ENCODE measurements at places on chromosomes 7 and 10. TPM values are rescaled to one million over a fixed set of nuclear protein-coding genes. Genes with fewer than 3 reads are reported as not detected.
A peak's percentile ranks its signal among the peaks of the same experiment; 100 is the strongest.

The ZNF716 gene
- total RNA-seq, result not detected

DNA sequence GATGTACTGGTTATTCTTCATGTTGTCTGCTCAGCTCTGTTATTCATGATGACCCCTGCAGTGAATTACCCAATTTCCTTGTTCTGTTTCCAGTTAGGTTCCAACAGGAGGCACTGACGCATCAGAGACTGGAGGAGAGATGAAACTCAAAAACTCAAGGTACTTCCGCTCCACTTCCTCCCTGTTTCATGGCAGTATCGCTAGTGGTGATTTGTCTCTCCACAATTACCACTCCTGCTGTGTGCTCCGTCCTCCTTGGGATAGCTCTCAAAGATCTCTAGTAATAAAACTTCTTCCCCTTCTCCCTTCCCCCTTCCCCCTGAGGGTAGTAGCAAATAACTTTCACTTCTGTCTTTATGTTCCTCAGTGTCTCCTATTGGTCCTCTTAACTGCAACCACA is 107.4 kb upstream of the ABCB5 start:
- DNase-seq, result no peak

- no peak for DNase-seq
Measured at GRCh38 chr7:63065684-63066083, 933.0 kb upstream of the ZNF722 start.

DNA sequence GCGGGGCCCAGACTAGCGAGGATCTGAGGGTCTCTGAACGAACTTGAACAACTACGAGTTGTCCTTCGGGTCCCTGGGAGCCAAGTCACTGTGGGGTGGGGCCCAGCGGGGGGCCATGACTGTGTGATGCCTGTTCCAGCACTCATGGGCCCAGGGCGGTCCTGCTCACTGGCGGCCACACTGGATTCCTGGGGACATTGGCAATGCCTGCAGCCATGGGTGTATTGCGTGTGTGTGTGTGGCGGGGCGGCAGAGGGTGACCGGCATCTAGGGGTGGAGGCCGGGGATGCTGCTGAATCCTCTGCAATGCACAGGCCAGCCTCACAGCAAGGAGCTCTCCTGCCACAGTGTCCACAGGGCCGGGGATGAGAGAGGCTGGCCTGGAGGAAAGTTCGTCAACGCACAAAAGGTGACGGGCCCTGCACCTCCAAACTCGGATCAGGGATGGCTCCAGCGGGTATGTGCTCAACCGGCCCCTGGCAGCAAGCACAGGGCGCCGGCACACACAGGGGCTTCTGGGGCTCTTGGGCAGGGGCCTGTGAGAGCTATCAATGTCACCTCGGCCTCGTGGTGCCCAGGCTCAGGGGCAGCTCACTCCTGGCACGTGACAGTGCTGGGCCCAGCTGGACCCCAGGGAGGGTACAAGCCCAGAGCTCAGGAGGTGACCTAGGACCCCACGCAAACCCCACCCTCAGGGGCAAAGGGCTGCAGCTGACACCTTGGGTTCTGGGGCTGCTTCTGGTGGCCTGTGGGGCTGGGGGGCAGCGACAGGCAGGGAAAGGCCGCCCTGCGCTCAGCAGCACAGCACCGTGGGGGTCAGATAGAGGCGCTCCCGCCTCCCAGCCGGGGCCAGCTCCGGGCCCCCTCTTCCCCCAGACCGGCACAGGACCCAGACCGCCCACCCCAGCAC is 27.9 kb downstream of the PAPOLB start:
- DNase-seq, result peak; percentile 76

The KBTBD2 gene
- total RNA-seq, result 24.1 TPM

- no peak for DNase-seq
Measured at GRCh38 chr10:86698207-86698940, 30.1 kb downstream of the LDB3 start.

DNA sequence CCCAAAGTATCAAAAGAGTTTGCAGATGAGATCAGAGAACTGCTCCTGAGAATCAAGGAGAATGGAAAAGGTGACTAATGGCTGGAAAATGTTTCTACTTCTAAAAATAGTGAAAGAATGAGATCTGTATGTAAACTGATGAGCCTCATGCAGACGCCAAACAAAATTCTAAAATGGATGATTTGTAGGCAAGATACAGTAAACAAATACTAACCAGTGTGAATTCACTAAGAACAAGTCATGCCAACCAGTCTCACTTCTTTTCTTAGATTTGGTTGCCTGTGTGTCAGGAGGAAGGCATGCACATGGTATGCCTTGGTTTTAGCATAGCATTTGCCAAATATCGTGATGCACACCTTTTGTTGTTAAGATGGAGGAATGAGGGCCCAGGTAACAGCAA is 94.9 kb upstream of the PIK3CG start:
- no peak for DNase-seq

DNA sequence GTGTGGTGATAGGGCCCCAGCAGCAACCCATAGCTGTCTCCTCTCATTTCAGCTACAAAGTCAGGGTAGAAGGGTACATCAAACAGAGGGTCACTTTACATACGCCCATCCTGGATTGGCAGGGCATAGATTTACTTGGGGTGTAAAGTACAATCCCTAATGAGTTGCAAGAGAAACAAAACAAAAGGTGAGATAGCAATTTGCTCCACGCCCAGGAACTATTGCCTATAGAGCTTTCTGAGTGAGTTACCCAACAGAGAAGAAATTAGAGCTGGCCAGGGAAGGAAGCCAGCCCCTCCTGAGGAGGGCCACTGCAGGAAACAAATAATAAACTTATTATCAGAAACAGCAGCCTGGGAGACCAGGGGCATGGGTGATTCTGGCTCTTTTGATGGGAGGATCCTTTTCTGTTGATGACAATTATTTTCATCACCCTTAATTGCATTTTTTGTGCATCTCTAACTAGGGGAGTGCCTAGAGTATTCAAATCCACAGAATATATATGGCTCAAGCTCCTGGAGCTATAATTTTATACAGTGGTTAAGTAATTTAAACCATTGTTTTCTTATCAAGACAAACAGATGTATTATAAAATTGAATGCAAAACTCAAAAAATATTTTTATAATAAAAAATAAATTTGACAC is 47.4 kb downstream of the SLC26A5 start:
- DNase-seq, result no peak

- DNase-seq, result peak; percentile 95
Measured at GRCh38 chr7:73899731-73900142, 38.8 kb downstream of the TMEM270 start.

DNA sequence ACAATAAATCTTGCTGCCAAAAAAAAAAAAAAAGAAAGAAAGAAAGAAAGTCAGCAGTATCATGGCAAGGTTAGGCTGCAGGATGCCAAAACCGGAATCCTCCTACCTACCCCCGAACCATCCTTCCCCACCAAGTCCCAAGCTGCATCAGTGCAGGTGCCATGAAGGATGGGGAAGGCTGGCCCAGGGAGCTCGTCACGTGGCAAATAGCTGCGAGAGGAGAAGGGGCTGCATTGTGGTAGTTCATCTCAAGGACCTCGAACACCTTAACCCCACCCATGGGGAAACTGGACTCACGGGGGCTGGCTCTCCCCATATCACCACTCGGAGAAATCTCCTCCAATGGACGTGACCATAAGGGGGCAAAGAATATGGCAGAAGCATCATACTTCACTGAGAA is 86.2 kb downstream of the TACC2 start:
- peak; percentile 24 for DNase-seq

GRCh38 chr10:97825020-97825760 is 24.5 kb upstream of the GOLGA7B start:
- no peak for DNase-seq

The PHKG1 gene
- total RNA-seq, result 3.7 TPM

DNA sequence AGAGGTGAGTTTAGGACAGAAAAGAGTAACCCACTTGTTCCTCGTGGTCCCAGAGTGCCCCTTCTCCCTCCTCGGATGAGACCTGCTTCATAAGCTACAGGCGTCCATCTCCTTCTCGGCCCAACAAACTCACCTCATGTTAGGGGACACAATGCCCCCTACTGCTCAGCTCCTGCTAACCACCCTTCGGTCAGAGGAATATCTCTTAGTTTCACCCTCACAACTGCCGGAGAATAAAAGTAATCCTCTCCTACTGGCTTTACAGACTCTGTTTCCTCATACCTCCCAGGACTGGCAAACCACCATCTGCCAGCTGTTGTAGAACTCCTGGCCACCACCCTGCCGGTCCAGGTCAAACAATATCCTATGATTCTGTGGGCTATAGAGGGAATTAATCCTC is 3.2 kb downstream of the AKR1B15 start:
- DNase-seq, result no peak

DNA sequence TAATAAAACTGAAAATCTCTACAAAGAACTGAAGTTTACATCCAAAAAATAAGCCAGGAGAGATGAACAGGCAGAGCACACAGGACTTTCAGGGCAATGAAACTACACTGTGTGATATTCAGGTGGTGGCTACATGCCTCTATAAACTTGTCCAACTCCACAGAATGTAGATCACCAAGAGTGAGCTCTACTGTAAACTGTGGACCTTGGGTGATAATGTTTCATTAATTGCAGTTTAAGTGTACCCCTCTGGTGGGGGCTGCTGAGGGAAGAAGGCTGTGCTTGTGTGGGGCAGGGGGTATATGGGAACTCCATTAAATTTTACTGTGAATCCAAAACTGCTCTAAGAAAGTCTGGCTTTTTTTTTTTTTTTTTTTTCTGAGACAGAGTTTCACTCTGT is 22.7 kb downstream of the YWHAG start:
- DNase-seq, result peak; percentile 23

The PRTFDC1 gene
- 14.4 TPM for total RNA-seq

DNA sequence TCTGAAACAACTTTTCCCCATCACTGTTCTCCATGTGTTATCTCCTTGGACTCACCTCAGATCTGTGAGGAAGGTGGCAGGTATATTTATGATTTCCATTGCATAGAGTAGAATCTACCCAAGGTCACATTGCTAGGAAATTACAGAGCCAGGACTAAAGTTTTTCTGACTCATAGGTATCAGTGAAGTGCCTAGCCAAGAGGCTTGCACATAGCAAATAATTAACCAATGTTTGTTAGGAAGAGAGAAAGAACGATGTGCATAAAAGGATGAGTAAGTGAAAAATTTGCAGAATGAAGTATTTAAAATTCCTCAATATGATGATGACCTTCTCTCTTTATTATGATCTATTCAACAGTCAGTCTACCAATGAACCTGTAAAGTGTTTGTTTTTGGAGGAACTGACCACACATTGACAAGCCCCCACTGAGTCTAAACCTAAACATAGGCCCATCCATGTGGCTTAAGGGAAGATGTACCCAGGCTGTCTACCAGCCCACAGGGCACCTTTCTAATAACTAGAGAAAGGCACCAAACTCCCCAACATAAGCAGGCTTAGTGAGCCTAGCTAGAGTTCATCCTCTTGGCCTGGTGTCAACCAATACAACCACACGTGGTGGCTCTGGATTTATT is 252.9 kb upstream of the ZMIZ1 start:
- DNase-seq, result no peak

GRCh38 chr7:155236386-155236785 is 61.3 kb upstream of the INSIG1 start:
- DNase-seq, result peak; percentile 59

DNA sequence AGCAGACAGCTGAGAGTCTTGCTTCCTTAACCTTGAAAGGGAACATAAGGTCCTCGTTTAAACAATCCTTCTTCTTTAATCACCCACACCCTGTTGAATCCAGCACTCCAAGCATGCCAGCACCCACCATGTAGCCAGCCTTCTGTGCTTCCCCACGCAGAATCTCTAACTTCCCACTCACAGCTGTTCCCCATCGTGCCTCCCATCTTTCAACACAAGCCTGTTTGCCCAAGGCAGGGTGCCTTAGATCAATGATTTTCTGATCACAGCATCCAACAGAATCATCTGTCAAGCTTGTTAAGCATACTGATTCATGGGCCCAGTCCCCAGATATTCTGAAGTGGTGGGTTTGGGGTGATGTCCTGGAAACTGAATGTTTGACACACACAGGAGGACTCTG is 530.8 kb downstream of the SH2D4B start:
- no peak for DNase-seq

DNA sequence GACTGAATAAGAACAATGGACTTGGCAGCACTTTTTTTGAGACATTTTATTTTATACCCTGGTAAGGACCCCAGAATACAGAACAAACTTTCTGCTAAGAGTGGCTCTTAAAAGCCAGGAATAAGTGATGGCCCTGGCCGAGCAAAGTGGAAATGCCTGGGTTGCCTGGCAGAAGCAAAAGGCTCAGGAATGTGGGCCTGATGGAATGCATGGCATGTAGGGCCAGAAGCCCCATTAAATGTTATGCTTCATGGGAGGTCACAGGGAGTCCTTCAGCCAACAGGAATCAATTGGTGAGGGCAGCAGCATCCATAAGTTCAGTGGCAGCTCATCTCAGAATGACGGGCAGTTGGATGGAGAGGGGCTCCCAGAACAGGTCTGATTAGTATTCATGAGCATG is 301.5 kb upstream of the CACNA2D1 start:
- DNase-seq, result no peak

GRCh38 chr7:148395990-148396716 is 194.4 kb upstream of the C7orf33 start:
- no peak for DNase-seq

The DGKB gene
- total RNA-seq, result 0.32 TPM

GRCh38 chr7:50062951-50063350 is 30.1 kb downstream of the ZPBP start:
- no peak for DNase-seq

DNA sequence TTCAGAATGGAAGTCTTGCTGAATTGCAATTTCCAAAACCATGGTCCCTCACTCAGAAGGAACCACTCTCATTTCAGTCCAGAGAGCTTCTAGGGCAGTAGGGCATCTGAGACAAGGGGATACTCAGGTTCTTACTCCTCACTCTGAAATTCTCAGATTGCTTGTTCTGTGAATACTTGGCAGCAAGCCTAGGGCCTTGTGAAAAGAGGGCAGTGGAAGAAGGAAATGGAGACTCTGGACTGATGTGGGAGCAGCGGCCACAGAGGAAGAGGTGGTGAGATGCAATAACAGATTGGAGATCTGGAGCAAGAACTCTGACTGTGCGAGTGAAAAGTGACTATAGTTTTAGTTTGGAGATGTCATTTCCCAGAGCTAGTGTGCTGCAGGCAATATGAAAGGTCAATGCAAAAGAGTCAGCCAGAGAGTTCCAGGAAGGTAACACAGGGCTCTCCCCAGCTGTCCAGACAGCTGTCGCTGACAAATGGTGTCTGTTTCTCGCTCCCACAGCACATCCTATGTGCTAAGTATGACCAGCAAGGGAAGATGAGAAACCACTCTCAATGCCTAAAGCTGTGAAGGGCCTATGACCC is 291.6 kb upstream of the KIAA1217 start:
- no peak for DNase-seq

The ADRB1 gene
- 0.32 TPM for total RNA-seq

The DLX6 gene
- 1.5 TPM for total RNA-seq

- no peak for DNase-seq
Measured at GRCh38 chr10:132365102-132365501, 31.9 kb upstream of the PWWP2B start.

The BAG3 gene
- 65.2 TPM for total RNA-seq

- no peak for DNase-seq
Measured at GRCh38 chr10:131226446-131227162, 84.9 kb downstream of the TCERG1L start.

- peak; percentile 66 for DNase-seq
Measured at GRCh38 chr10:127874671-127875448, 17.9 kb downstream of the CLRN3 start.

All from posterior vena cava (tissue), 2 donors.